ENCODE measurements at places on chromosomes 2 and 18.
A peak's percentile ranks its signal among the peaks of the same experiment; 100 is the strongest.

DNA sequence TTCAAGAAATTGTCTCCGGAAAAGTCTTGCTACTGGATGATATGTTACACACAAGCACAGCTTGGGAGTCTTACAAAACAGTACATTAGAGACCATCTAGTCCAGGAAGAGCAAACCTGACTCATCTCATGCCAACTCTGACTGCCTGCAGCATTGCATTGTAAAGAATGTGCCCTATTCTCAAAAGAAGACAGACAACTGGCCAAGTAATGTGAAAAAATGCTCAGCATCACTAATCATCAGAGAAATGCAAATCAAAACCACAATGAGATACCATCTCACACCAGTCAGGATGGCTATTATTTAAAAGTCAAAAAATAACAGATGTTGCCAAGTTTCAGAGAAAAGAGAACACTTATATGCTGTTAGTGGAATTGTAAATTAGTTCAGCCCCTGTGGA, 42.7 kb upstream of the GORASP2 start:
- peak; percentile 55 for DNase-seq

DNA sequence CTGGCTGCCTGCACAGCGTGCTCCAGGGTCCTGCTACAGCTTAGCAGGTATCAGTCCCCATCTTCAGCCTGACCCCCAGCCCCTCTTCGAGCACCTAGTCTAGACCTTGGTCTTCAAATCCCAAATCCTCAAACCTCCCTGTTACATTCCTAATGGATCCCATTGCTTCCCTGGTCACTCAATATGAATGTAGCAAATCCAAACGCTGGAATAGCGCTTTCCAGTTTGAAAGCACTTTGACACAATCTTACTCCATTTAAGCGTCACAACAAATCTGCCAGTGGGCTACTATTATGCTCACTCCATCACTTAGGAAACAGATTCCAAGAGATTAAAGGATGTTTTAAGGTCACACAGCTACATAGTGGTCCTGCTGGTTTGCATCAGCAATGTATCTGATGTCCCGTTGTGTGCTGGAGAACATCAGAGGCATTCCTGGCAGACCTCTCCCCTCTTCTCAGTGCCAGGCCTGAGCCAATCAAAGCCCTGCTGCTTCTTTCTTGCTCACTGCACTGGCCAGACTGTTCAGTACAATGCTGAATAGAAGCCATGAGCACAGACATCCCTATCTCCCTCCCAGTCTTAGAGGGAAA, 11.1 kb upstream of the INO80C start:
- DNase-seq: no peak

GRCh38 chr18:48868468-48869466, 82.0 kb downstream of the SMAD7 start:
- DNase-seq: no peak

GRCh38 chr2:72914206-72914559, 3.1 kb upstream of the EMX1 start:
- no peak for DNase-seq

DNA sequence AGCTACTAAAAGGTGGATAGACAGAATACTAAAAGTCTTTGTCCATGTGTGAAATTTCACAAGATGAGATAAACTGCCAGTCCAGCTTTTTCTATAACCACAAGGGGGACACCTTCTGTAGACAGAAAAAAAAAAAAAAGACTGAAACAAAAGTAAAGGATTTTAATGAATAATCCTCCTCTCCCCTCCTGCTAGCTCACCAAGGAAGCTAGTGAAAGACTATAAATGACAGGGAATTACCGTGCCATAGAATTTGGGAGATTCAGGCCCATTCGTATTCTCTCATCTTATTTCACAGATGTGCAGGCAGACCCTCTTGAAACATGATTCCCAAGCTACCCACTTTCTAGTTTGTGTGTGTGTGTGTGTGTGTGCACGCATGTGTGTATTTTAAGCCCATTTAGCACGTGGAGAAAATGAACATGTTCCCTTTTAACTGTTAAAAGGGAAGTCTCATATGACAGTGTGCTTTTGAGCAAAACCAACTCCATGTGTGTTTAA, 36.3 kb upstream of the SLC8A1 start:
- no peak for DNase-seq

DNA sequence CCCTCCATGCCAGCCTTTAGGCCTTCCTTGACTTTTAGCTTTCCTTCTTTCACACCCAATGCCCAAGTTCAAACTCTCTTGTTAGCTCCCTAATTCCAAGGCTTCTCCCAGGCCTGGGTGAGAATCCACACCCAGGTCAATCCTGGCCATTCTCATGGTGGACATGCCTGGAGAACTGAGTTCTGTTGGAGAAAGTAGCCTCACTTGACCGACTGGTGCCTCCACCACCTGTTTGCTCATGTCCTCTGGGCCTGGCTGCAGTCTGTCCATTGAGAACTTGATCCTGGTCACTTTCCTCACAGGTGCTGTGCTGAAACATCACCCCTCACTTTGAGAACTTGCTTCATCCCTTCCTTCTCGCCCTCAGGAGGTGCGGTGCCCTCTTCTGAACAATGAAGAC, 189.1 kb upstream of the TWIST2 start:
- DNase-seq: no peak

DNA sequence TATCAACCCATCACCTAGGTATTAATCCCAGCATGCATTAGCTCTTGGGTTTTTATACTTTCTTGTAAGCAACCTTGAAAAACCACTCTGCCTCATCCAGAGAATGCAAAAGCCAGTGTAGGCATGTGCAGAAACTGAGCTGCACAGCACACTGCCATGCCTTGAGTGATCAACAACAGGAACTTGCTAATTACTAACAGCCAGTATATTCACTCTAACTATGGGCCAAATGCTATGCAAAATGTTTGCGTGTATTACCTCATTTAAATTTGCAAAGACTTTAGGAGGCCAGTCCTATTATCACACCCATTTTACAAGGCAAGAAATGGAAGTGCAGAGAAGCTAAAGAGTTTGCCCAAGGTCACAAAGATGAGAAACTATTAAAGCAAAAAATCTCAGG, 169.8 kb downstream of the PID1 start:
- no peak for DNase-seq

DNA sequence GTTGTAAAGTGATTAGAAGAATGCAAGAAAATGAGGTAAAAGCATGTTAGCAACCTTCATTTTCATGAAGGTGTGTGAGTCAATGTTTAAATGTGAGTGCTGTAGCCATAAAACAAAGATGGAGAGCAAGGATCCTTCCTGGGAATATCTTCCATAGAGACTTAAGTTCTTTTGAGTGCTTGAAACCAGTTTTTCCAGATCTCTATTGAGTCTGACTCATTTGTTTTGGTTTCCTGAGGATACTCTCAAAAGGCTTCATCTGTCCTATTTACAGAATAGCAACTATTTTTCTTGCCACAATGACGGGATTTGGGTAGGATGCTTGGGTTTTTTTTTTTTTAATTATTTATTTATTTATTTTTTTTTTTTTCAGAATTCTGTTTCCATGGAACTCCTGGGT, 45.9 kb upstream of the ASB1 start:
- no peak for DNase-seq

DNA sequence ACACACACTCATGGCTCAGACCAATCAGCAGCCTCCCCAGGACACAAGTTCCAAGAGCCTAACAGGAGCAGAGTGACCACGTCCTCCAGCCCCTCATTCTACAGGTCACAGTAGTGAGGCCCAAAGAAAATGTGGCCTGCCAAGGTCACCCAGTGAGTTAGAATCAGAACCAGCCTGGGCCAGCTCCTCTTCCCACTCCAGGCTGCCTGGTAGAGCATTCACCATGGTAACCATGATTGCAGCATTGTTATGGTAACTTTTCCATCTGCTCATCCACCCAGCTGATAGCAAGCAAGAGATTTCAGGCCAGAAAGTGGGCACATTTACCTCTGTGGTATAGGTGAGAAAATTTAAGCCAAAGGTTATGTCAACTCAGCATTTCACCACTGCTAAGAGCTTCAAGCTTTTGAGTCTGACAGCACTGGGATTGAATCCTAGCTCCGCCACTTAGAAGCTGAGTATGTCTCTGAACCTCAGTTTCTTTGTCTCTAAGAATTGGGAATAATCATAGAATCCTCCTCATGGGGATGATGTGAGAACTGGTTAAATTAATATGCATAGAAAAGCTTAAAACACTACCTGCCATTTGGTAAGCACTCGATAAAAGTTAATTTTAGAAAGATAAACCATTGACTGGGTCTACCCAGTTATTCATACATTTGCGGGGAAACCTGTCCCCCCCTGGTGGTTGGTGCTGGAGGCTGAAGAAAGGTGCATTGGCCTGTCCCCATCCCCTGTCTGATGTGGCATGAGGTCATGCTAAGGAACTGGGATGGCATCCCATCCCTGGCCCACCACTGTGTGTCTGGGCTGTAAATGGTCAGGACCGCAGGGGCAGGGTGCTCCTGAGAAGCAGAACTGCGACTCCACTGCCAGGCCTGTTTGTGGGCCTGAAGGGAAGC, 181.5 kb downstream of the KLHL29 start:
- DNase-seq: no peak

DNA sequence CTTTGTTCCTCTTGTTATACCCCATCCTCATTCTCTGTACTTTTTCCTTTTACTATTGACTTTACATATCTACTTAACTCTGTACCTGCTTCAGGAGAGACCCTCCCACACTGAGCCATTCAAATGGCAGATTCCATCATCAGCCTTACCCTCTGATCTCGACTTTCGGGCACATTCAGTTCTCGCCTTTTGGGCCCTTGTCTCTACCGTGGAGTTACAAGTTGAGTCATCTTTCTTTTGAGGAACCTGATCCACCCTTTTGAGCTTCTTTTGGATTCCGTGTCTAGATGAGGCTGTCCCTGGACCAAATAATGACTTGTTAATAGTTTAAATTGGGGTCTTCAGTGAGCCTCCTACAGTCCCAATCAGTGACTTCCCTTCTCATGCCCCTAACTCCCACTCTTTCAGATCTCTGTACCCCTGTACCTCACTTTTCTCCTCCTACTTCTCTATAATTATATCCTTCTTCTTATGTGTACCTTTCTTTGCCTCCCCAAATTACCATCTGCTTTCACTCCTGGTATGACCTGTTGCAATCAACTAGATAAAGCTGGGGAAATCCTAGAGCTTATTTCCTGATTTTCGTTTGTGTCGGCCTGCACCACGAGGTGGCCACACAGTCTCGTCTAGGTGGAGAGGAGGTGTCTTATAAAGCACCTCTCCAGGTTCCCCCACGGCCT, 17.2 kb downstream of the SP110 start:
- no peak for DNase-seq

DNA sequence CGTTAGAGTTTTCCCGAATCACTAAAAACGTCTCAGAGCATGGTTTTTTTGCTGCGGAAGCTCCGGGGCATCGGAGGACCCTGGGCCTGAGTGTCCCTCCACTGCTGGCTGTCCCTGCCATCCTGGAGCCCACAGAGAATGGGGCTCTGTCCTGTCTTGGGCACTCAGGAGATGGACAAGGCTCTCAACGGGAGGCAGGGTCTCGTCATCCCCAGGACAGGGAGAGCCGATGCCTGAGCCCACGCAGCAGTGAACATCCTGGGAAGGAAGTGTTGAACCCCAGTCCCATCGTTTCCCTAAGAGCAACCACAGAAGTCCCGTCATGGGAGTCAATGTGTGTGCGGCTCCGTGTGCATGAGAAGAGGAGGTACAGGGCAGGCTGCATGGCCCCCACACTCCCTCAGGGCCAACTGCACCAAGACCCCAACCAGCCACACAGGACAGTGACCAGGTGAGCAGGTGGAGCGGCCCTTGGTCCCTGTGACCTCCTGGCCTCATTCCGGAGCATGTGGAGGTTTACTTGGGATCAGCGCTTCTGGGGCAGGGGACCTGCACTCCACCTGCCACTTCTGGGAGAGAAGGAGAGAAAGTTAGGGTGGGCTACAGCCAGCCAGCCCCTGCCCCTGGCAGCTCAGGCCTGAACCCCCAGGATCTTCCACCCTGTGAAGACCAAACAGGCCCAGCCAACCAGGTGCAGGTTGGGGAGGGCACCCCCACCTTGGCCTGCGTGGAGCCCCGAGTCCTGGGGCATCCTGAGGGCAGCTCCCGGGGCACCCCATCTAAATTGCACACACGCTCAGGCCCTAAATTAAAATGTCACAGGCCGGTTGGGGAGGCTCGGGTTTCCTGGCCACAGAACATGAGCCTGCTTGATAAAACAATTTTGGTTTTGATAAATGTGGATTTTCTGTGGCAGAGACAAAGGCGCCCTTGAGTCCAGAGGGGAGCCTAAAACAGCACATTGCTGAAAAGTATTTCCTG, 3.1 kb upstream of the SNED1 start:
- DNase-seq: no peak

DNA sequence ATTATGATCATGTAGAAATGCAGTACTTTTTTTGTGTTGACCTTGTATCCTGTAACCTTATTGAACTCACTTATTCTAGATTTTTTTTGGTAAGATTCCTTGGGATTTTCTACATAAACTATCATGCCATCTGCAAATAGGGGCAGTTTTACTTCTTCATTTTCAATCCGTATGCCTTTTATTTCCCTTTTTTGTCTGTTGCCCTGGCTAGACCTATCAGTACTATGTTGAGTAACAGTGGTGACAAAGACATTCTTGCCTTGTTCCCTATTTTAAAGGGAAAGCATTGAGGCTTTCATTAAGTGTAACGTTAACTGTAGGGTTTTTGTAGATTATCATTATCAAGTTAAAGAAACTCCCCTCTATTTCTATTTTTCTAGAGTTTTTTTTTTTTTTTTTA, 92.3 kb downstream of the LYPD1 start:
- DNase-seq: no peak

DNA sequence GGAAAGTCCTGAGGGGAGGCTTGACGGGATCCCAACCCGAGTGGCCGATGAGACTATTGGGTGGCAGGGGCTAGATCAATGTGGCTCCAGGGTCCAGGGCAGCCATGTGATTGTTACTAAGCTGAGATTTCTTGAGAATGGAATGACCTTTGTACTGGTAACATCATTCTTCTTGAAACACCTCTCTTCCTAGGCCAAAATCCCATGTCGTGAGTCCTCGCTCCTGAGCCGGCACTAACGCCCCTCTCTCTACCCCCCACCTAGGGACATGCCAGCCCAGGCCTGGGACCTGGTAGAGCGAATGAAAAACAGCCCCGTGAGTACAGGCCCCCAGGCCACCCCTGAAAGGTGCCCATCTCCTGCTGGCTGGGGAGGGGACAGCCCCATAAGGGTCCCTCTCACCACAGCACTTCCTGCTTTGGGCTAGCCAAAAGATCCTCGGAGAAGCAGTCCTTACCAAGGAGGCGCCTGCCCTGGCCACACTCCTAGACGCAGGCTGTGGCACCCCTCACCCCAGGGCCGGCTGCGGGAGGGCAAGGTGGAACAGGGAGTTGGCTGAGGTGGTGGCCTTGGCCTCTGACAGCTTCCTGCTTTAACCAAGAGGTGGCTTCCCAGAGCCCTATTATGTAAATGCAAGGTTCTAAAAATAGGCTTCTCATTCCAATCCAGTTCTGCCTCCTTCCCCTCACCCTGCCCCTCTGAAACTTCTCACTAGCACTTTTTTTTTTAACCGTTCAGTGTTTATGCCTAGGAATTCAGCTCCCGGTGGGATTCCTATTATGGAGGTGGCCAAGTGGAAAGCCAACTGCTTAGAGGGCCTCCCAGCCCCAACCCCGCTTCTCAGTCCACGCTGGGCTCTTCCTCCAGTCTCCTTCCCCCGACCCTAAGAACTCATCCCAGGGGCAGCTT, 126.6 kb upstream of the PPP1CB start:
- no peak for DNase-seq
